ENCODE measurements at places on chromosomes 6 and 20. TPM values are rescaled to one million over a fixed set of nuclear protein-coding genes. Genes with fewer than 3 reads are reported as not detected.

DNA sequence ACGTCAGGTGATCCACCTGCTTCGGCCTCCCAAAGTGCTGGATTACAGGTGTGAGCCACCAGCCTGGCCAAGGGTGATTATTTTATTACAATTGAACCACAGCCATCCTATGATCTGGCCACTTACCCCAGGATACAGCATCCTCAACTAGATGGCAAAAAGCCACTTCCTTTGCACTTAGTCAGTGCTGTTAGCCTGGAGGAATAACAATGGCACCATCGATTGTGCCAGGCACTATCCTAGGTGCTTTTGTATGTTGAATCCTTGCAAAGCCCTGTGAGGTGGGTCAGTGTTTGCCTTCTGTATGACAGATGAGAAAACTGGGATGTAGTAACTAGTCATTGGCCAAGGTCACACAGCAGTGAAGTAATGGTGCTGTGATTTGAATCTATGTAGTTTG, 11.2 kb upstream of the TTPAL start:
- DNase-seq, result no peak

The GSTA1 gene
- not detected for total RNA-seq

GRCh38 chr6:152129691-152130151, 322.2 kb downstream of the ESR1 start:
- no peak for DNase-seq

- no peak for DNase-seq
Measured at GRCh38 chr6:154408891-154409500, 52.4 kb upstream of the IPCEF1 start.

GRCh38 chr20:34915131-34915530, 38.7 kb downstream of the ACSS2 start:
- no peak for DNase-seq

Measured in HFFc6 (cell line).